Kidney (tissue), 22 donors: ENCODE measurements at places on chromosomes 5 and 9.

DNA sequence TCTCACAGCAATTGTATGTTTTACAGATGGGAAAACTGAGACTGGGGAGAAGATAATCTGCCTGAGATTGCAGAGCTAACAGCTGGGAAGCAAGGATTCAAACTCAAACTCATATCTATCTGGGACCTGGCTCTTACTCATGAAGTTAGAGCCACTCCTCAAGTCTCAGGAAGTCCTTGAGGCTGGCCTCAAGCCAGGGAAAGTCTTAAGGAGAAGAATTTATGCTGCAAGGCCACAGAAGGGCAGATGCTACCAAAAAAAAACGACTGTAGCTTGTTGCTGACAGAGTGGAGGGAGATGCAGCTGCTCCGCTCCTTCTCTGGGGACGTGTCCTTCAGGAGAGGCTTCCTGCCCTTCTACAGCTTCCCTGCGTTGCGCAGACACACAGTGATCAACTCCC, 39.8 kb downstream of the BARHL1 start:
- DNase-seq = no peak

- DNase-seq = no peak
Measured at GRCh38 chr5:157820593-157821252, 38.2 kb downstream of the CLINT1 start.

DNA sequence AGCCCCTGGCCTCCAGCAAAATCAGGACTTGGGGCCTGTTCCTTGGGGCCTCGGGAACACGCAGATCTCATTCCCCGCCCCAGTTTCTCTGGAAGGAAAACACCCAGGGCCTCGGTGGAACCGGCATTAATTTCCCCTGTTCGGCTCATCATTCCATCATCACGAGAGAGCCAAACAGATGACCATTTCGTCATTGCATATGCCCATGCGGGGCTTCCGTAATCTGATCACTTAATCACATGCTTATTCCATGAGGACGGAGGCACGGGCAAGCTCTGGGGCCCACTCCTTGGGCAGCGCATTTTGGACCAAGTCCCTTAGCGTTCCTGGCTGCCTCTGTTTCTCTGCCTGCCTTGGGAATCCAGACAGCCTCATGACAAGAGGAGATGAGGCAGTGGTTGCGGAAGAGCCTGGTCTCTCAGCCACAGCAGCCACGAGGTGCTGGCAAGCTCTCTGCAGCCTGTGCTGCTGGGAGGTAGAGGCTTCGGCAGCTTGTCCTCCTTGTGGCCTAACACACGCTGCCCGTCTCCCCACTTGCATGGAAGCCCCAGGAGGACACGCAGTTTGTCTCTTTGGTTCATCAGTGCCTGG, 65.0 kb upstream of the IER5L start:
- peak; percentile 56 for DNase-seq

DNA sequence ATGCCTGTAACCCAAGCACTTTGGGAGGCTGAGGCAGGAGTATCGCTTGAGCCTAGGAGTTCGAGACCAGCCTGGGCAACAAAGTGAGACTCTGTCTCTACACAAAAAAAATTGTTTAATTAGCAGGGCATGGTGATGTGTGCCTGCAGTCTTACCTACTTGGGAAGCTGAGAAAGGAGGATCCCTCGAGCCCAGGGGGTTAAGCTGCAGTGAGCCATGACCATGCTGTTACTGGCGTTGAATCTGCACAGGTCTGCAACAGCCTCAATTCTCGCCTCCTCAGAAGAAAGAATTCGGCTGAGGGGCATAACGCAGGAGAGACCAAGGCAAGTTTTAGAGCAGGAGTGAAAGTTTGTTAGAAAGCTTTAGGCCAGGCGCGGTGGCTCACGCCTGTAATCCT, 18.0 kb downstream of the CCT5 start:
- no peak for DNase-seq

DNA sequence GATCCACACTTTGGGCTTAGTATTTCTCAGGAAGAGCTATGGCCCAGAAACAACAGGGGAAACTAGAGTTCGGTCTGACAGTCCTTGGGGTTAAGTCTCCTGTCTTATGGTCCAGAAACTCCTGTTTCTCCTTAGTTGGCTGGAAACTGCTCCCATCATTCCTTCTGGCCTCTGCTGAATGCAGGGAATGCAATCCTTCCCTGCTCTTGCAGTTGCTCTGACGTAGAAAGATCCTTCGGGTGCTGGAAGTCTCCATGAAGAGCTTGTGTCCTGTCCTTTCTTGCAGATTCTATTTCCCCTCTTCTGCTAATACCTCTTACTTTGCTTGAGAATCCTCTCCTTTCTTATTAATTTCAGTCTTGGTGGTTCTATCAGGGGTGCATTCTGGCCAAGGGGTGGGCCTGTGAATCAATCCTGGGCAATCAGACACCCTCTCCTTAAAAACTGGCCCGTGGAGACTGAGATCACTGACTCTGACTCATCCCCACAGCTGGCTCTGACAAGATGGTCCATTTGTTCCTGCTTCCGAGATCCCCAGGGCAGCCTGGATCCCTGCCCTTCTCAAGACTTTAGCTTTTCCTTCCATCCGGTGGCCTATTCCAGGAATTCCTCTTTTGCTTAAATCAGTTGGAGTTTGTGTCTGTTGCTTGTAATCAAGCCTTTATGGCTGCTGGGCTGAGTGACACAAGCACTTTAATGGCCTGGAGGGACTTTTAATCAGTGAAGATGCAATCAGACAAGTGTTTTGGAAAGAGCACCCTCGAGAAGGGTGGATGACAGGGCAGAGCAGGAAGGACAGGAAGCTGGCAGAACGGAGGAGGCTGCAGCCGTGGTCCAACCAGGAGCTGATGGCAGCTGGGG, 23.7 kb downstream of the PTGS1 start:
- no peak for DNase-seq

DNA sequence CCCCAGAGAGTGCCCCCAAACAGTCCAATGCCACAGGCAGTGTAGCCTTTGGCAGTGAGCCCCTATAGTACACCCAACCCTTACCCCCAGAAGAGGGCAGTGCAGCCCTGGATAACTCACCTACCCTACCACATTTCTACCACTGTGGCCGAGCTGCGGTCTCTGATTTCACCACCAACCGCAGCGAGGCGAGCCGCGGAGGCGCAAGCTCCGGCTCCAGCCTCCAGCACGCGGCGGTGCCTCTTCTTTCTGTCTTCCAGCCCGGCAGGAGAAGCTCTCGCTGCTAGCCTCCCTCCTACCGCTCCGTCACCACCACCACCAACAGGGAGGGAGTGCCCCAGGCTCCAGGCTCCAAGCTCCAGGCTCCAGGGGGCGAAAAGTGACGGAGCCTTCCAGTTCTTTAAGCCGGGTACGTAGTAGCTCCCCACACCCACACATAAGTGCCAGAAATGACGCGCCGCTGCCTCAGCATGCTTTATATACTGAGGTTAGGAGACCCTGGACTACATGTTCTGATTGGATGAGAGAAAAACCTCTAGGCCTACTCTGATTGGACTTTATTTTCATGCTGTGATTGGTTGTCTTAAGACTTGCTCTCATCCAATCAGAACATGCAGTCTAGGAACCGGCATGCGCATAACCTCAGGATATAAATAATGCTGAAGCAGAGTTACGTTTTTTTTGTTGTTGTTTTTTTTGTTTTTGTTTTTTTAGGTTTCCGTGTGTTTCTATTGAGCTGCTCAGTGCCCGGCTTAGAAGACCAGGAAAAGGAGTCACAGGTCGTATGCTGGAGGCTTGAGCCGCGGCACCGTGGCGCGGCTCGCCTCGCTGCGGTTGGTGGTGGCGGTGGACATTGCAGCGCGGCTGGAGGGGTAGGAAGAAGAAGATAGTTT, at the start of gene PCAT7:
Gene PCAT7 (plus strand): TSS at position 645 of the 893 bp plus-strand sequence.
- DNase-seq = no peak

GRCh38 chr5:133164759-133165158, 112.9 kb downstream of the HSPA4 start:
- DNase-seq = no peak

- DNase-seq = no peak
Measured at GRCh38 chr5:10499776-10500175, 58.1 kb downstream of the ROPN1L start.

- no peak for DNase-seq
Measured at GRCh38 chr5:5293029-5293428, 129.4 kb upstream of the ICE1 start.

- no peak for DNase-seq
Measured at GRCh38 chr5:131221888-131222287, 42.0 kb upstream of the CDC42SE2 start.

DNA sequence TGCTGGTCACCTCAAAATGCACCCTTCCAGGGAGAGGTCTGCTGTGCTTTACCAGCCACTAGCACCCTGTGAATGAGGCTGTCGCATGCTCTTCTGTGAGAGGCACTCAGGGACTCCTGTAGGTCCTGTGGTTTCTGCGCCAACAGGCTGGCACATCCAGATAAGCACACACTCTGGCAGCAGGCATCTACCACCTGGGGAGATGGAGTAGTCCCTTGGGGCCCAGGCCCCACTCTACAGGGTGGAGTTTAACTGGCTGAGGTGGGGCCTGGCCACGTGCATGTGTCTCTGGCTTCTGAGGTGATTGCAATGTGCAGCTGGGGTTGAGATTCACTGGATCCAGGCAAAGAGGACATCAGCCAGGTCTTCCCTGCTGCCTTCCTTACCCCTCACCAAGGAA, 32.3 kb downstream of the TMEM174 start:
- no peak for DNase-seq

DNA sequence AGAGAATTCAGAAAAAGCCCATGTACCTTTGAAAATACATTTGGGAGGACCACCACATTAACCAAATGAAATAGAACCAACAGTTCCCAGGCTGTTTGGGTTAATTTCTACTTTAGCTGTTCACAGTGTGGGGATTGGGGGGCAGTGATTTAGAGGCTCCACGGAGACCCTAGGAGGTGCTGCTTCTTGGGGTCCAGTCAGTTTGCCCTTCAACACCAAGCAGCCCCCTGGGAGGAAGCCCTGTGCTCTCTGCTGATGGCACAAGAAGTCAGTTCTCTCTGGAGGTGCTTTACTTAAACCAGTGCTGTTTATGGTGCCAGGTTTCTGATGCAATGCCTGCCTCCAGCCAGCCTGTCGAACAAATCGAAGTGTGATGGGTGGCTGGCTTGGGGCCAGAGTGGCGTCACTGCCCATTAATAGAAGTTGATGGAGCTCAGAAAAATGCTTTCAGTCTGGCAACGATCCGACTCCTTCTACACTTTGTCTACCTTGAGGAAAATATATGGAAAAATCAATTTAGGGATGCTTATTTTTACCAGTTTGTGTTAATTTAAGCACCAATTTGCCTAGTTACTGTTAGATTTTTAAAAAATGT, 134.0 kb downstream of the SNX18 start:
- peak; percentile 42 for DNase-seq

DNA sequence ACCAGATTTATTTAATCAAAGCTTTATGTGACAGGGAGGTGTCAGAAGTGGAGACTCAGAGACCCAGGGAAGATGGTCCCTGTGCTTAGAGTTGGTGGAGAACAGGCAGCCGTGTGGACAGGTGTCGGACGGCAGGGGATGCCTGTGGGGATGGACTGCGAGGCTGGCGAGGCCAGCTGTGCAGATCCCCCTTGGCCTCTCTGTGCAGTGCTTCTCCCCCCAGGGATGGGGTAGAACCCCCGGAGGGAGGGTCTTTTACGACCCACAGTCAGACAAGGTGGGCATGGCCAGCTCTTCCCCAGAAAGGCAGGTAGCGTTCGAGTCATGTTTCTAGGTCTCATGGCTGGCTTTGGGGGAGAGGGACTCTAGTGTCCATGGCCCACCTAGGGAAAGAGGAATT, 4.7 kb upstream of the SLC2A6 start:
- peak; percentile 56 for DNase-seq
